Right ventricle myocardium inferior (tissue), 1 donor: ENCODE measurements at places on chromosomes 1 and 21. TPM values are rescaled to one million over a fixed set of nuclear protein-coding genes. Genes with fewer than 3 reads are reported as not detected.

The RALGPS2 gene
- 14.4 TPM for total RNA-seq

The RAB3B gene
- not detected for total RNA-seq

The WDR47 gene
- total RNA-seq: 14.6 TPM

The C1orf56 gene
- 6.6 TPM for total RNA-seq

The GBP3 gene
- 9.3 TPM for total RNA-seq

The NTMT2 gene
- 5.3 TPM for total RNA-seq

The LRRIQ3 gene
- total RNA-seq: 0.49 TPM

- peak; percentile 15 for DNase-seq
Measured at GRCh38 chr1:211639475-211640300, 35.7 kb downstream of the NEK2 start.

GRCh38 chr1:30754684-30755171, 2.8 kb downstream of the LAPTM5 start:
- DNase-seq: no peak

DNA sequence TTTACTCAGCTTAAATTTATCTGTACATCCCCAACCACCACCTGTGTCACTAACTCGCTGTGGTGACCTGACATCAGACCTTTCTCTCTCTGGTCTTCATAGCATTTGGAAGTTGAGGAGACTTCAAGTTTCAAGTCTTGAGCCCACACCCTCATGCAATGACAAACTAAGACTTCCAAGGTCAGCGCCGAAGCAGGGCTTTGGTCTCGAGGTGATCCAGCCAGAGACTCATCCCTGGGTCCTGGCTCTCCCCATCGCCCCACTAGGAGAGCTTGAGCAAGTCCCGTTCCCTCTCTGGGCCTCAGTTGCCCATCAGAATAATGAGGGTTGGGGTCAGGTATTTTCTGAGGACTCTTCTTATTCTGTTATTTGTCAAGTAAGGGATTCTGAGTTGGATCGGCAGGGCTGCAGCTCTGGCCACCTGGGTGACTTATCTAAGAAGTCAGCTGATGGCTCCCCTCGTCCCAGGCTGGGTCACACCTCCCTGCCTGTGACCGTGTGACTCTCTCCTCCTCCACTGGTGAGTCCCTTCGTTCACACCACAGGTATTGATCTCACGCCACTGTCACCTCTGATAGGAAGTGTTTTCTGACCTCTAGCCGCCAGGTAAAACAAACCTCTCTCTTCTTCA, 143.7 kb upstream of the RUNX3 start:
- no peak for DNase-seq

- DNase-seq: no peak
Measured at GRCh38 chr21:43322805-43323204, 104.1 kb downstream of the SIK1 start.

DNA sequence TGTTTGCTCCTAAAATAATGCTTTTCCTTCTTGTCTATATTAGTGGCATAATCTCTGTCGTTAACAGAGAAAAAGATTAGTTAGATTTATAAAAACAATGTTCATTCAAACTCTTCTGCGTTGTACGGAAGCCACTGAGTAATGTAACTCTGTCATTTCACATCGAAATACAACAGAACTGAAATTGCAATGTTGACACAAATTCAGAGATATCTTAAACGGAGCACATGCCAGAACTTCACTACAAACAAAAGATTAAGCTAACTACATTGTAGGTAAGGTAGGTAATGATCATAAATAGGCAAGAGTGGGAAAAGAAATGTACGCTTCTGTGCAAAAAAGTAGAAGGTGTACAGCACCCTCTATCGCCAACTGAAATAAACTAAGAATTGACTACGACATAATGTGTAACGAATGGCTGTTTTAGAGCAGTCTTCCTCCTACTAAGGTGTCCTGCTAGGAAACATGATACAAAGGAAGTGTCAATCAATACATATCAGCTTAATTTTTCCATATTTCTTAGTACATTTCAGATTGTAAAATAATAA, 56.6 kb downstream of the PCNX2 start:
- no peak for DNase-seq

GRCh38 chr1:245240648-245241165, 85.9 kb downstream of the KIF26B start:
- DNase-seq: no peak

- DNase-seq: no peak
Measured at GRCh38 chr21:35981514-35982070, 78.7 kb downstream of the SETD4 start.

- DNase-seq: no peak
Measured at GRCh38 chr1:177366091-177366490, 195.3 kb downstream of the BRINP2 start.

GRCh38 chr21:41868062-41868710, 11.0 kb downstream of the PRDM15 start:
- no peak for DNase-seq

DNA sequence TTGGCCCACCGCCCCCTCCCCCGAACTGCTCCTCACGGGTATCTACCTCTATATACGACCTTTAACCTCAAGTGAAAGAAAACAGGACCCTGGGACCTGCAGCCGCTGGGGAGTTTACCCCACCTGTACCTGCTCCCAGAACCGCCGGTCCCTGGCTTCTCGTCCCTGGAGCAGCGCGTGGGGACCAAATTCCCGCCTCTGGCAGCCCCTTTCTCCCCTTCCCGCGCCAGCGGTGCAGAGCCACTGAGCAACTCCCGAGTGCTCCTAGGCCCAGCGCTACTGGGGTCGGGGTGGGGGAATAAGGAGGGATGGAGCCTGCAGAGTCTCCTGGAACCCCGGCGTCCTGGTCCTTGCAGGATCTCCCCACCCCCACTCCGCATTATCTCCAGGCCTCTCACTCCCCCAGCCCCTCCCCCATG, 1.6 kb downstream of the SYT6 start:
- DNase-seq: no peak

GRCh38 chr1:15833069-15833679, 14.3 kb upstream of the SPEN start:
- peak; percentile 79 for DNase-seq

DNA sequence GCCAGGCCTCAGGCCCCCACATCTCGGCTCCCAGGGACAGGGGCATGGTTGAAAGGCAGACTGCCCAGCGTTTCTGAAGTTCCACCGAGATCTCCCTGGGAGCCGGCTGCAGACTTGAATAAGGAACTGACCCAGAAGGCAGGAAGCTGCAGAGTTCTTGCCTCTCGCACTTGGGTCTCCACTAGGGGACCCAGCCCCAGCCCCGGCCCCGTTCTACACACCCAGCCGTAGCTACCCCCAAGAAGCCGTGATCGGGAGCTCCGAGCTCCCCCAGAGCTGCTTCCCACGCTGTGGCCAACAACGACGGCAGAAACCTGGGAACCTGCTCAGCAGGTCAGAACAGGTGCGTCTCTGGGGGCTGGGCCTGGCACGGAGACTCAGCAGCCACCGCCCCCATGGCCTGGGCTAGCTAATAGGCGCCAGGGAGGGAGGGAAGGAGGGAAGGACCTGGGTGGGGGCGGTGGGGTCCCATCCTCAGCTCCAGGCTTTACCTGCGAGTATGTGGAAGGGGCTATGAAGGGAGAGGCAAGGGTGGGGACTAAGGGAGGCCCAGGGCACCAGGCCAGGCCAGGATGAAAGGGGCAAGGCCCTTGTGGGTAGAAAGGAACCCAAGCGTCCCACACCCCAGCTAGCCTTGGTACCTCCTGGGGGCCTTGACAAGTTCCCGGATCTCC, at the start of gene NECTIN4:
TSS of gene NECTIN4 (minus strand) at position 308 of the 674 bp plus-strand sequence. CDS start at position 46, 262 bp downstream.
- DNase-seq: no peak

GRCh38 chr1:197140121-197140520, 6.3 kb downstream of the ASPM start:
- DNase-seq: no peak

GRCh38 chr1:28104866-28105467, 16.6 kb upstream of the EYA3 start:
- no peak for DNase-seq

GRCh38 chr1:51517361-51518032, 1.6 kb downstream of the EPS15 start:
- no peak for DNase-seq

DNA sequence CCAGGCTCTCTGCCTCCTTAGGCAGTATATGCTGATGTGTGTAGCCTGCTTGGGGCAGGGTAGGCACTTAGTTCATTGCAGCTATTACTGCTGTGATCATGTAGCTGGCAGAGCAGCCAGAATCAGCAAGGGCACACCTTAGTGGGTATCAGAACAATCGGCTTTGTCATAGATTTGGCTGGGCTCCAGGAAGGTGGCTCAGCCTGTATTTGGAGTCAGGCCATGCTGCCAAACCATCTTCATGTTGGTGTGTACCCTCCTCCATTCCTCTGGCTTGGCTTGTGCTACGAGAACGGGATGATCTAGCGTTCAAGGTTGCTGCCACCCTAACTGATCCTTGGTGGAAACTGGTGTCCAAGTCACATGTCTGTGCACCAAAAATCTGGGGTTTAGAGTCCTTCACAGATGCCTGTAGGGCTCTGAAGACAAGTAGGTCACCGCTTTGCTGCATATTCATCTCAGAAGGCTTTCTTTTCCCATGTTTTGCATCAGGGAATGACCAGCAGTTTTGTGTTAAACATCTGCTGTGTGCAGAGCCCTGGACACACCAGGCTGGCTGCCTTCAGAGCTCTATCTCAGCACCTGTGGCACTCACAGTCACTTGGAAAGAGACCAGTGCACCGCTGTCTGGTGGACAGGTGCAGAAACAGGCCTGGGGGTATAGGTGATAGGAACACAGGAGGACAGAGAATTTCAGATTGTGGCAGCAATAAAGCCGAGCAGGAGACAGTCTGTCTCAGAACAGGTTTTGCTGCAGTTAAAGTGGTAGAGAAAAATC, 23.7 kb downstream of the VANGL1 start:
- no peak for DNase-seq

GRCh38 chr1:160370561-160371345, 3.9 kb downstream of the NHLH1 start:
- DNase-seq: no peak

DNA sequence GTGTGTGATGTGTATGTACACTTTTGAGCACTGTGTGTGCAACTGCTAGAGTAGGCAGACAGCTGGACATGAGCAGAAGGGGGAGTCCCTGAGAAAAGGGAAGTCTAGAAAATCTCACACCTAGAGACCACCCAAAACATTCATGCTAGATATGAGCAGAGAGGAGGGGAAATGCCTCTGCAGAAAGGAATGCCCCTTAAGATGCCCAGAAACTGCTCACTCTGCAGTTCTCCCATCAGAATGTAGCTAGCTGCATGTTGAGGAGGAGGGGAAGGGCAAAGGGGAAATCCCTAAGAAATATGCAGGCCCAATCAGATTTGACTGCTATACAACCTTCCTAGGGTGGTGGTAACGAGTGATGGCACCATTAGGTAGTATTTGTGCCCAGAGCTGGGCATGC, 31.8 kb upstream of the MAGOH start:
- DNase-seq: no peak

- no peak for DNase-seq
Measured at GRCh38 chr1:15129944-15130343, 23.6 kb upstream of the TMEM51 start.
